ENCODE measurements at places on chromosomes 16 and 17.

DNA sequence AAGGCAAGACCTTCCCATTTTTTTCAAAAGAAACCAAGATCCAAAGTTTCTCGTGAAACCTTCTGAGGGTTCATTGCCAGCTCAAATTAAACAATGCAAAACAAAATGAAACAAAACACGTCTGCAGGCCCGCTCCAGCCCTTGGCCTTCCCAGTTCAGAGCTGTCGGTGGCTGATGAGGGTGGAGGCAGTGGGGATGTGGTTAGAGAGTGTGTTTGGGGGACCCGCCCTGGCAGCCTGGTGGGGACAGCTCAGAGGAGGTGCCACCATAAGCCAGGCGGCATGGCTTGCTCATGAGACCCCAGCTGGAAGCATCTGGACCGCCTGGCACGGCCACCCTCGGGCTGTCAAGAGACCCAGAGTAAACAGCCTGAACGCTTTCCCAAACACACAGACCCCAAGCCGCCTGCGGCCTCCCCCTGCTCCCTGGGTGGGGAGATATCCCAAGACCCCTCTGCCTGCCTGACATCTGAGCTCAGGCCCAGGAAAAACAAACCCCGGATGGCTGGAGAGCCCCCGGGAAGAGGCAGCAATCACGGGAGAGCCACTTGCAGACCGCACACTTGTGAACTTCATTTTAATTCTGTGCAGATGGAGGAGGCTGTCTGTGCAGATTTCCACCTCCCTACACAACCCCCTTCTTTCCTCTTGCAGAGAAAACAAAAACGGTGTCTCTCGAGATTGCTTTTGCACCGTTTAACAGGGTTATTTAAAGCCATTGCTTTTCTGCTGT, 35.4 kb upstream of the LITAF start:
- DNase-seq: no peak

DNA sequence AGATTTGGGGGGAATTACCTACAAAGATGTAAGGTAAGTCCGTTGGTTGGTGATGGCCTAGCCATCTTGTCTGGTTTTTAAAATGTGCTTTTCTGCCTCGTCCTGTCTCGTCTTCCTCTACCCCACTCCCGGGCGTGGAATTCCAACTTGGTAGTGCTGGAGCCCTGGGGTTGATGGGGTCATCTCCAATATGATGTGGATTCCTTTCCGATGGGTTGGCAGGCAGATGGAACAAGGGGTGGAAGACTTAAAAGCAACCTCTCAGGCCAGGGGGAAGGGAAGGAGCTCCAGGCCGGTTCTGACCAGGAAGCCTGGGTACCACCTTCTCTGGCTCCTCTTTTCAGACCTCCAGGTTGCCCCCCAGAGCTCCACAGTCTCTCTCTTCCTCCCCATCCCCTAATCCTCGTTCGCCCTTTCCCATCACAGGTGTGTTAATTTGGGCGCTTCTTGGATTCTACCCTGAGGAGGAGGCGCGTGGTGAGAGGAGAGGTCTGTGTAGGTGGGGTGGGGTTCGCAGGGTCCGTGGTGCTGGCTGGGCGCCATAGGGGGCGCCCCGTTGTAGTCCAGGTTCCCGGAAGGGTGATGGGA, 5.1 kb upstream of the HOXB2 start:
- peak; percentile 90 for DNase-seq

DNA sequence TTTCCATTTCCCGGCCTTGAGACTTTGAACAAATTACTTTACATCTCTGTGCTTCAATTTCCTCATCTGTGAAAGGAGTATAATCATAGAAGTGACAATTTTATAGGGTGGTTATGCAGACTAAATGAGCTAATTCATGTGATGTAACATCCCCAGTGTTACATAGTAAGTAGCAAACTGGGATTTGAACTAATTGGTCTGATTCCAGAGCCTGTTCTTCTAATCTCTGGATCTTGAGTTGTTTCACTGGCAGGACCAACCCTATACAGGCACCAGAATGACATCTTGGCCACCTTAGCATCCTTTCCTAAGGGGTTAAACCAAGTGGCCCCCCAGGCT, 77.7 kb downstream of the AATF start:
- no peak for DNase-seq

DNA sequence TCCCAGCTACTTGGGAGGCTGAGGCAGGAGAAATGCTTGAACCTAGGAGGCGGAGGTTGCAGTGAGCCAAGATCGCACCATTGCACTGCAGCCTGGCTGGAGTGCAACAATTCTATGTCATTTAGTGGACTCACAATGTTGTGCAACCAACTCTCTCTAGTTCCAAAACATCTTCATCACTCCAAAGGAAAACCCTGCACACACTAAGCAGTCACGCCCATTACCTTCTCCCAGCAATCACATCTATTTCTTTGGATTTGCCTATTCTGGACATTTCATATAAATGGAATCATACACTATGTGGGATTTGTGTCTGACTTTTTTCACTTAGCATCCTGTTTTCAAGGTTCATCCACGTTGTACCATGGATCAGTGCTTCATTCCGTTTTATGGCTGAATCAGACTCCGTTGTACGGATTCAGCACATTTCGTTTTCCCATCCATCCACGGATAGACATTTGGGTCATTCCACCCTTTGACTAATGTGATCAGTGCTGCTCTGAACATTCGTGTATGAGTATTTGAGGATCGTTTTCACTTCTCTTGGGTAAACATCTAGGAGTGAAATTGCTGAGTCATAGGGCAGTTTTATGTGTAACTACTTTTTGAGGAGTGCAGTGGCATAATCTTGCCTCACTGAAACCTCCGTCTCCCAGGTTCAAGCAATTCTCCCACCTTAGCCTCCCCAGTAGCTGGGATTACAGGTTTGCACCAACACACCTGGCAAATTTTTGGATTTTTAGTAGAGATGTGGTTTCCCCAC, 45.4 kb upstream of the EMP2 start:
- DNase-seq: peak; percentile 9

DNA sequence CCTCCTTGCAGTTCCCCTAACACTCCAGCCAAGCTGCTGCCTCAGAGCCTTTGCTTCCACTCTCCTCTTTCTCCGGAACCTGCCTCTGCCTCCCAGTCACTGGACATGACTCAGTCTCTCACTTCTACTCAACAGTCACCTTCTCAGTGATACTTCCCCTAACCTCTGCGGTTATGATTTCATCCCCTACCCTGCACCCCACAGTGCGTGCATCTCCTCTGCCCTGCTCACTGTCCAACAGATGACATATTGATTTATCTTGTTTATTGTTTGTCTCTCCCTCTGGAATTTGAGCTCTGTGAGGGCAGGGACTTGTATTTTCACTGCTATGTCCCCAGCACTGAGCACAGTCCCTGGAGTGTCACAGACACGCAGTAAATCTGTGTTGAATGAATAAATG, 100.7 kb downstream of the CYLD start:
- no peak for DNase-seq

DNA sequence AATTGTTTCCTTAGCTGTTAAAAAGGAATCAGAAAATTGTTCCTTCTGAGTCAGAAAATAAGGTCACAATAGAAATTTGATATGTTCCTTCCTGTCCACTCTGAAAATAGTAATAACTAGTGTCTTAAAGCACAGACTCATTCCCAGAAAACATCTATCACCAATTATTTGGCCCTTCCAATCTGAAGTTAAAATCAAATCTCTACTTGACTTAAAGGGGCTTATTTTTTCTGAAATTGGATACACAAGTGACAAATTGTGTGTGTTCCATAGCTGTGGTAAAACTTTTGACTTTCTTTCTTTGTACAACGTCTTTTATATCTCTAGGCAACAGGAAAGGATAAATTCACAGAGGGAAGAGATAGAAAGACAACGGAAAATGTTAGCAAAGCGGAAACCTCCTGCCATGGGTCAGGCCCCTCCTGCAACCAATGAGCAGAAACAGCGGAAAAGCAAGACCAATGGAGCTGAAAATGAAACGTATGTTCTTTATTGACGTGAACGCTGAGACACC, 54.5 kb upstream of the MRC2 start:
- DNase-seq: no peak

GRCh38 chr16:21600031-21600773, 825 bp downstream of the METTL9 start:
- peak; percentile 61 for DNase-seq

DNA sequence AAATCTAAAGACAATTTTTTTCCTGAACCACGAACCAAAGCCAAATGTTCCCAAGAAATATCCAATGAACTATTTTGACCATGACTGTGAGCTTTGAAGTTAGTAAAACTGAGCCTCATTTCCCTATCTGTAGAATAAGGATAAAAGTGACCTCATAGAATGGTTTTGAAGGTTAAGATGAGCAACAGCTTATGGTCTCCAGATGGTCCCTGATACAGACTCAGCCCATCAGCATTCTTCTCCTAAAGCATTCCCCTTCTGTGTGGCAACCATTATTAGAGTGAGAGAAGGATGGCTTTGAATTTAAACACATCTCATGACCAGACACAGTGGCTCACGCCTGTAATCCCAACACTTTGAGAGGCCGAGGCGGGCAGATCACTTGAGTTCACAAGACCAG, 70.1 kb downstream of the COPRS start:
- DNase-seq: peak; percentile 81

DNA sequence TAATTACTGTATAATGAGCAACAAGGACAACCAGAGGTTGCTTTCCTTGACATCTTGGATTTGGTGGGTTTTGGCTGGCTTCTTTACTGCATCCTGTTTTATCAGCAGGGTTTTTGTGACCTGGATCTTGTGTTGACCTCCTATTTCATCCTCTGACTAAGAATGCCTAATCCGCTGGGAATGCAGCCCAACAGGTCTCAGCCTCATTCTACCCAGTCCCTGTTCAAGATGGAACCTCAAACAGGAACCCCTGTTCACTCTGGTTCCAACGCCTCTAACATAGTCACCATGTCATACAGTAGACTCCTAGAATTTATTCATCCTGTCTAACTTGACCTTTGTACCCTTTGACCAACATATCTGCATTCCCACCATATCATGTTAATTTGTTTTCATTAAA, 183.8 kb upstream of the SOX9 start:
- no peak for DNase-seq

DNA sequence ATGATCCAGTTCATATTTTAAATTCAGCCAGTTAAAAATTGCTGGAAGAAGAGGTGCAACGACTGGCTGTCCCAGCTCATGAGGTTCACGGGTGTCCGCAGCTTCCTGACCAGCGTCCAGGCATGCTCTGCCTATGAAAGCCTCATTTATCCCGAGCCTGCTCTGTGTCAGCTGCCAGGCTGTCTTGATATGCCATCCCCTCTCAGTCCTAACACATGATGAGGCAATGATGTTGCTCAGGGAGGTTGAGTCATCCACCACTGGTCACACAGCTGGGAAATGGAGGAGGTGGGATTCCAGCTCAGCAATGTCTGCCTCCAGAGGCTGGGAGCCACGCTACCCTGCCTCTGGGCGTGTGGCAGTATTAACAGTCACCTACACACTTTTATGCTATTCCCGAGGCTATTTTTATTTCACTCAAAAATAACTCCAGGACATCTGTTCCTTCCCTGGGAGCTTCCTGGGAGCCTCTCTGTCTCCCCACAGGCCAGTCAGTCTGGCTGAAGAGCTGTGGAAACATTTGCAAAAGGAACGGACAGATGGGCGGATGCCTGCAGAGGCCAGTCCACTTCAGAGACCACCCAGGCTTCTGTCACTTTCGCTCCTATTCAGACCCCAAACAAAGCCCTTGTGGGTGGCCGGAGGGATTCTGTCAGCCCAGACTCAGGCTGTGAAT, 22.5 kb downstream of the RAB11FIP4 start:
- peak; percentile 94 for DNase-seq

DNA sequence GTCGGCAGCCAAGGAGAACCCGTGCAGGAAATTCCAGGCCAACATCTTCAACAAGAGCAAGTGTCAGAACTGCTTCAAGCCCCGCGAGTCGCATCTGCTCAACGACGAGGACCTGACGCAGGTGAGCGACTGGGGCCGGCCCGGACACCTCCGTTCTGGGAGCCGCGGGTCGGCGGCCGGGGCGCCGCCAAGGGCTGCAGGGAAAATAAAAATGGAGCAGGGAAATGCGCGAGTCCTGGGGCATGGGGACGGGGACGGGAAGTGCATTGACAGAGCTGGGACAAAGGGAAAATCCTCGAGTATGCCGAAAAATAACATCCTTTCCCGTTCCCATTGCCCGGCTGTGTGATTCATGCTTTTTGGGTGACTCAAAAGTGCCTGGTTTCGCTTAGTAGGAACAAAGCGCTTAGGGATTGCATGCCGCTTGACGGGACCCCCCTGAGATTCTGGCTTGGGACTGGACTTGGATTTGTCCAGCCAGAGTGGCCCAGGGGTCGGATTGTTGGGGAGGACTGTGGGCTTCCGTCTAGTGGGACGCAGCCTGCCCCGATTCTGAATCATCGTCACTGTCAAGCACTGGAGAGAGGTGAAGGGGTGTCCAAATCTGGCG, 699 bp downstream of the MPRIP start:
- DNase-seq: no peak

GRCh38 chr17:59565959-59566324, 532 bp downstream of the DHX40 start:
- peak; percentile 81 for DNase-seq

DNA sequence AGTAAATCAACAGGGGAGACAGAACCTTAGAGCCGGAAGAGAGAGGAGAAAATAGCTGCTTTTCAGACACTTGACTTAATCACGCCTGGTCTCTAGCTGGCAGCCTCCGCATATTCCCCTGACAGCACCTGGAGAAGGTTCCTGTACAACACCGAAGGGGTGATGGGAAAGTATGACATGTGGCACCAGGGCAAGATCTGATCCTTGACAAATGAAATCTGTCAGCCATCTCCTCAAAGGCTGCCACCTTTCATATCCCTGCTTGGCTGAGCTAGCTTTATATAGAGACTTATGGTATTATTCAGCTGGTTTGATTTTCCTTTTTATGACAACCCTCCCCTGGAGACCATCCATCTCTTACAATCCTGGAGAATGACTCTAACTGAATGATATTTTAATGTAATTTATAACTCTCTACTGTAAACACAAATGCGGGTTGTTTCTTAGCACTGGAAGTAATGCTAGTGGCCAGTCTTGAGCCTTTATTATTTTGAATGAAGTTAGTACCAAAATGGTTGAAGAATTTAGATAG, 1205.3 kb upstream of the CDH8 start:
- DNase-seq: no peak

DNA sequence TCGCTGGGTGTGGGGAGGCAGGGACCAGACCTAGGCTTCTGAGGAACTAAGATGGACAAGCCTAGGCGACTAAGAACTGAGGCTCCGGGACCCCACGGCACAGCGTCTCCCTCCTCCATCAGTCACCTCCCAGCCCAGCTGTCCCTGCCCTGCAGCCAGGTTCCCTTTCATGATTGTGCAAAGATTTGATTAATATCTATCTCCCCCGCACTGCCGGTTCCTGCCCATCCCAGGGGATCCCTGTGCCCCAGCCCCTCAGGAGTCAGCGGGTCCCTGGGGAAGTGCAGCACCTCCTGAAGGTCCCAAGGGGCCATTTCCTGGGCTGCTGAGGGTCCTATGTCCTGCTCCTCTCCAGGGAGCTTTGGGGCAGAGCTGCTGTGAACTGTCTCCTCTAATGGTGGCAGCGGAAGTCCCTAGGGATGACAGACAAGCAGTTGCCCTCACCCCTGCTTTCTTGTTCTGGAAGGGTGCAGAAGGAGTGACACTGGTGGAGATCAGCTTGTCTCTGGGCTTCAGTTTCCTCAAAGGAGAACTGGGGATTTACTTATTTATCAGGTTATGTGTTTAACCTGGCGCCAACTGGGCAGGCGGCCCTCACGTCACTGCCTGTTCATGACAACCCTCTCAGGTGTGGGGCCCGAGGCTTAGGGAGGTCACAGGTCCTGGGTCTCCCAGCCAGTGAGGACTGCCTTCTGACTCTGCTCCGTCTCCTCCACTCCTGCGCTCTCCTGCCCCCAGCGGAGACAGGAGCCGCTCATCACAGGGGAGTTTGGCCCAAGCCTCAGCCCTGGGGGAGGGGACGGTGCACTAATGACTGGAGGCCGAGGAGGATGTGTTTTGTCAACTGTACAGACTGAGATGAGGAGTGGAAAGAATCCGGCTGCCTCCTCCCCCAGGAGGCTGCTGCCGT, 1.9 kb upstream of the C16orf74 start:
- peak; percentile 68 for DNase-seq

Measured in amniotic epithelial cell (primary cell).